ENCODE measurements at places on chromosomes 3 and 15.

- no peak for DNase-seq
Measured at GRCh38 chr15:38304481-38304880, 51.8 kb downstream of the SPRED1 start.

GRCh38 chr3:186976837-186977750 is 46.8 kb downstream of the ST6GAL1 start:
- peak; percentile 71 for DNase-seq

GRCh38 chr3:141992512-141992911 is 116.1 kb downstream of the ATP1B3 start:
- DNase-seq = no peak

DNA sequence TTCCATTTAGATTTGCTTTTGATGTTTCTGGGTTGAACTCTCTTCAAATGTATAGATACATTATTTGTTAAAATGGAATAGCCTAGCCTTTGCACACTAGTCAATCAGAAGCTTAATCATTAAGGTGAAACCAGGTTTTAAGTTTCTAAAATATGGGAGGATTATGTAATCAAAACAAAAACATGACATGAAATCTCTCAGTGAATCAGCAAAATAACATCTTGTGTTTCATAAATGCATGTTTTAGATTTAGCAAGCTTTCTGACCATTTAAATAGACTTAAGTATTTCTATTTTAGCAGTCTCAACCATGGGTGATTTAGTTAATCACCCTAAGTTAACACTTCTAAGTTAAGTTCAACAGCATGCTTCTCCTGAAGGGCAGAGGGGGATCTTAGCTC is 11.3 kb downstream of the GTF2E1 start:
- DNase-seq = no peak

- DNase-seq = no peak
Measured at GRCh38 chr15:73598530-73599160, 34.5 kb downstream of the NPTN start.

DNA sequence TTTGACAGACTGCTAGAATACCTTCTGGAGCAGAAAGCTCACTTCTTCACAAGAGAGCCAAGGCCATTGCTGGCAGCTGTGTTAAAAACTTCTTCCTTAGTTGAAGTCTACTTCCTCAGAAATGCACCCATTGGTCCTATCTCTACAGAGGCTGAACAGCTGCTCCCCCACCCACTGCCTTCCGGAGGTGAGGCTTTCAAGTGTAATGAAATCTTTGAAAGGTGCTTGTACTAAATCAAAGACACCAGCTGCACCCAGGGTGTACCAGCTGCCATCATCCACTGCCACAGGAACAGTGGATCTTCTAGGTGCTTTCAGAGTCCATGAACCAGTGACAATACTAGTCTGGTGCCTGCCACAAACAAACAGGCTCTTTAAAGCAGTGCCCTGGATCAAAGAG is 26.4 kb upstream of the HERC1 start:
- no peak for DNase-seq

- no peak for DNase-seq
Measured at GRCh38 chr3:39443530-39443929, 23.9 kb upstream of the MOBP start.

DNA sequence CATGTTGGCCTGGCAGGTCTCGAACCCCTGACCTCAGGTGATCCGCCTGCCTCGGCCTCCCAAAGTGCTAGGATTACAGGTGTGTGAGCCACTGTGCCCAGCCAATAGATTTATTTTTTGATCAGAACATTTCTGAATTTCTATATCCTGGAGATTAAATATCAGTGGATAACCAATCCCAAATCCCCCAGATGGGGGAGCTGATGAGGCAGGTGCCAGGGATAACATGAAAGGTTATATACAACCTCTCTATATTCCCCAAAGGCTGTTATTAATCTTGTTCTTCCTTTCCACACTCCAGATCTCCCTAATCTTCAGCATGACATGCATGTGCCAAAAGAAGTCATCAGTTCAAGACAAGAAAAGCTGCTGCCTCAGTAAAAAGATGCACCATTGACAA is 112.3 kb downstream of the WDR76 start:
- DNase-seq = no peak

DNA sequence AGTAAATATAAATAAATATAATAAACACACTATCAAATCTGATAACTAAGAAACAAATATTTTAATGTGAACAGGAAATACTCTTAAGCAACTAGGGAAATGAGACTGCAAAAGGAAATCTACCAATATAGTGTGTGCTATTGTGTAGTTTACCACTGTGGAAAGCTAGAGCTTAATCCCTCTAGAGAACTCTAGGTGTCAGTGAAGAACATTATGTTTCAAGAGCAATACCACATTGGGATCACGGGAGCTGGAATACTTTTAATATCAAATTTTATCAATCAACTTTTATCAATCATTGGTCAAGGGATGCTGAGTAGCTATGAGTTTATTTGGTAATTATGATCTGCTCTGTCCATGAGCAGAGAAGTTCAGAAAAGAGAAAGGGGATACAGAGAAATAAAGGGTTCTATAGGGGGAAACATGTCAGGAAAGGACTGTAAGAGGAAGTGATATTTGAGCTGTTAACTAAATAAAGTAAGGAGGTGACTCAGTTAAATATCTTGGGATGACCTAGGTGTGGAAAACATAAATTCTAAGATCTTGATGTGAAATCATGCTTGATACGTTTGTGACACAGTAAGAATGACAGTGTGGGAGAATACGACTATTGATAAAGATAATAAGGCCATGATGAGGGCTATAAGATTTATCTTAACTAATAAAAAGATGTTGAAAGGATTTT is 762.2 kb upstream of the ALCAM start:
- peak; percentile 18 for DNase-seq

DNA sequence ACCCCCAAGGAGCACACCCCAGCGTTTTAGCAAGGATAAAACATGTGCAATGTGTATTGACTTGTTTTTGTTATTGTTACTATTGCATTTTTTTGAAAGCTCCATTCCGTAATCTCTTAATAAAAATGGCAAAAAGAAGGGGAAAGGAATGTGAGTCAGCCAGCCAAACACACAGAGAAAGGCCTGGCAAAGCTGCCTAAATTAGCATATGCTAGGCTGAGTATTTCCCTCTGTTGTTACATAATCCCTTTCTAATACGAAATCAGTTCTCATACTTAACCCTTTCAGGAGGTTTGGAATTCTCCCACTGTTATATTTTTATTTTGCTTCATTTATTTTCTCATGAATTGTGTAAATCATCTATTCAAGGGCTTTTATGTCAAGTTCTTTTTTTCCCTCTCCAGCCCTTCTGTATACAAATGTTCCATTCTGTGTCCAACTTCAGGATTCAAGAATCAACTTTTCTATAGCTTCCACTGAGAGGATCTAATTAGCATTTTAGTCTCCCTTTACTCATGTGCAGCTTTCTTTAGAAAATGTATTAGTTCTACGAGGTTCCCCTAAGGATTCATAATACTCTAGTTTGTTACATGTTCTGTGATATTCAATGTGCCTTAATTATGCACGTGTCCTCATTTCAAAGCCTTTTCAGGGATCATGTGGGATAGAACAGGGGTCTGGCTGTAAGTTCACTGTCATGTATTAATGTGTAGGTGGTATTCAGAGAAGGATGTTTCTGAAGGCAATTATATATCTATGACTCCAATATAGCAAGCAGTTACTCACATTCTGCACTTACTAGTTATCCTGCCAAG is 9.2 kb downstream of the CADM2 start:
- DNase-seq = peak; percentile 57

DNA sequence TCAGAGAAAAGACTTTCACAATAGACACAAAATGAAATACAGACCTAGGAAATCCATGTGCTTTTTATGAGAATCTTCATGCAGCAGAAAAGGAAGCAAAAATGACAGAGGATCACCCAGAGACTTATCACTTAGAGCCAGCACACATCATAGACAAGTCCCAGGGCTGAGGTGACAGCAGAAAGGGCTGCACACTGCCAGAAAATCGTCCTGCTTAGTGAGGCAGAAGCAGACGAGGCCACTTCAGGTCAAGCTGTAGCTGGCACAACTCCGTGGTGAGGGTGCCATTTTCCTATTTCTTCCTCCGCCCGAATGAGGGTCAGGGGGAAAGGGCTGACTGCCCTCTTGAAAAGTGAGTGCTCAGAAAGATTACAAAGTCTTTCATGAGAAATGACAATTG is 95.9 kb upstream of the TNIK start:
- no peak for DNase-seq

GRCh38 chr15:39804026-39804425 is 21.4 kb upstream of the FSIP1 start:
- no peak for DNase-seq

GRCh38 chr3:40079847-40080240 is 229.7 kb upstream of the EIF1B start:
- no peak for DNase-seq

- DNase-seq = no peak
Measured at GRCh38 chr15:66864871-66865281, 162.8 kb downstream of the SMAD6 start.

DNA sequence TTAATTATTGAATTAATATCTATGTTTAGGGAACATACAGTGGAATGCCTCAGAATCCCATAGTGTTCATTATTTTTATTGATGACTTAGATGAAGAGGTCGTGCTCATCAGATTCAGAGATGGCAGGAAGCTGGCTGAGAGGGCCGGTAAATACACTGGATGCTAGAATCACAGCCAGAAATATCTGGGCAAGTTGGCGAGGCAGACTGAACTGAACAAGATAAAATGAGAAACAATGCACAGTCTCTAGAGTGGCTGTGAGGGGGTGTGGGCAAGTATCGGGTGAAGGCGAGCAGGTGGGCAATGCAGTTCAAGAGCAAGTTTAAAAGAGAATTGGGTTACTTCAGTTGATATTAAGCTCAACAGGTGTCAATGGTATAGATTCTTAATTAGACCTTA is 5.9 kb downstream of the DGKG start:
- no peak for DNase-seq

- DNase-seq = no peak
Measured at GRCh38 chr3:6739288-6739687, 121.6 kb upstream of the GRM7 start.

DNA sequence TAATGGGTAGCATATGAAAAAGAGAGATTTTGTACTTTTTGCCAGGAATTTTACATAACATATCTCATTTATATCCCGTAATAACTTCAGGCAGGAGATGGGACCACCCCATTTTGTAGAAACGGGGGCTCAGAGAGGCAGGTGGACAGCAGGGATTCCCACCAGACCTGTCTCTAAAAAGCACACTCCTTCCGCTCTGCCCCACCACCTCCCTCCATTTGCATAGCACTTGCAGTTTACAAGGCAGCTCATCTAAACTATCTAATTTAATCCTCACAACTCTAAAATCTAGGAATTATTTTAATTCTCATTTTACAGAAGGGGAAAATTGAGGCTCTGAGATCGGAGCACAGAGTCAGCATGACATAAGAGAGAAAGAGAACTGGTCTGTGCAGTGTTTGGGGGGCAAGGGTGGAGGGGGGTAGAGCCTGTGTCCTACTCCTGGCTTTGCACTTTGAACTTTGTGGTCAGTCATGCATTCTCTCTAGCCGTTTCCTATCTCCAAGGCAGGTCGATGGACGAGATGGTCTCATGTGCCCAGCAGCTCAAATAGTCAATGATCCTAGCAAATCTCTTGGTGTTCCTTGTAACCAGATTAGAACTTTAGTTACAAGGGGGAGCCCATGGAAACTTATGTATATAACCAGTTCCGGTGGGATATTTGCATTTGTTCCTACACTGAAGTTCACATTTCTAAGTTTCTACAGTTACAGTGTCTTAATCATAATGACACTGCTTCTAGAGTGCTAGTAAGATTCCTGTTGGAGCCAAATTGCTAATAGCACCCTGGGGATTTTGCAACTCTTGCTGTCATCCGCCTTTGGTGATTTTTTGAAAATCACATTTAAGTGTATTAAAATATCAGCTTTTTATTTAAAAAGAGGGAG is 18.6 kb downstream of the CRYGS start:
- no peak for DNase-seq

GRCh38 chr3:46850468-46850779 is 12.8 kb downstream of the MYL3 start:
- DNase-seq = no peak

All from midbrain (tissue), 1 donor.